ENCODE measurements at places on chromosomes 5 and 9. TPM values are rescaled to one million over a fixed set of nuclear protein-coding genes. Genes with fewer than 3 reads are reported as not detected.

GRCh38 chr5:157347301-157348048, 81.6 kb downstream of the CYFIP2 start:
- DNase-seq, result no peak

DNA sequence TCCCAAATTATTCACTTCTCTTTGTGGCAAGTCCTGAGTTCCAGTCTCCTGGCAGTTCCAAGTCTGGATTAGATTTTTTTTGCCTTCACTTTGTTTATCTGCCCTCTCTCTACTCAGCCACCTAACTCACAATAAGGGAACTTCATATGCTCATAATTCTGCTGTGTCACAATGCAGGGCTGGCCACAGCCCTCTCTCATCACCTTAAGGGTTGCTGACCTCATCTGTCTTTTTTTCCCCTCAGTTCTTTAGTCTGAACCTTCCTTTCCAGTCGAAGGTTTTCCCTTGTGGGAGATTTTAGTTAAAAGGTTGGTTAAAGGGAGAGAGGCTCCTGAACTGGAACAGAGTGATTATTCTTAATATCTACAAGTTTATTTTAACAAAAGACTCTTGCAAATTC, 4.1 kb downstream of the BAG1 start:
- no peak for DNase-seq

The REEP2 gene
- 12.3 TPM for total RNA-seq

DNA sequence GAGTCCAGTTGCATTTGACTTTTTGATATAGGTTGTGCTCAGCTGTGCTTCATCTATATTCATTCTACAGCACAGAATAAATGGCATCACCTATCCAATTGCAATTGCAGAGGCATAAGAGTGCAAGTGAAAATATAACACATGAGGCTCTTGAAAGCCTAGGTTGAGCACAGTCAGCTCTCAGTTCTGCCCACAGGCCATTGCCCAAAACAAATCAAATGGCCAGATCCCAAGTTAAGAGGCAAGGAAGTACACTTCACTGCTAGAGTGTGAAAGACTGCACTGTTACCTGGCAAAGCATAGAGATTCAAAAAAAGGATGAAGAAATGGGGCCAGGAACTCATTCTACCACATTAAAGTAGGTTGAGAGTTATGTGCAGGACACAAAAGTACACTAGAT, 305.5 kb upstream of the SEMA6A start:
- no peak for DNase-seq

The FCN2 gene
- not detected for total RNA-seq

The PDE8B gene
- total RNA-seq, result 1.6 TPM

The INSL4 gene
- total RNA-seq, result not detected

DNA sequence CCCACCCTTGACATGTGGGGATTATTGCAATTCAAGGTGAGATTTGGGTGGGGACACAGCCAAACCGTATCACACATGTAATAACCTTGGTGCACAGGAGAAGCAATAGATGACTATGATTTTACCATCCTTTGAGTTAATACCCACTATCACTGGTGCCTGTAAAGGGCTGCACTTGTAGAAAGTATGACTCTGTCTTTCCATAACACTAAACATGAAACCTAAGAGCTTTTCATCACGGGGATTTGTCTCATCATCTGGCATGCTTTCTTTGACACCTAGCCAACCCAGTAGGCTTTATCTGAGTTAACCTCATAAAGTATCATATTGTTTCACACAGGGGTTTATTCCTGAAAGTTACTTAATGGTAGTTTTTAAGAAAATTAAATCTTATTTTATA, 188.9 kb upstream of the TNC start:
- DNase-seq, result no peak

- DNase-seq, result no peak
These were observed 32.6 kb upstream of the IRX4 start for GRCh38 chr5:1915316-1915715.

DNA sequence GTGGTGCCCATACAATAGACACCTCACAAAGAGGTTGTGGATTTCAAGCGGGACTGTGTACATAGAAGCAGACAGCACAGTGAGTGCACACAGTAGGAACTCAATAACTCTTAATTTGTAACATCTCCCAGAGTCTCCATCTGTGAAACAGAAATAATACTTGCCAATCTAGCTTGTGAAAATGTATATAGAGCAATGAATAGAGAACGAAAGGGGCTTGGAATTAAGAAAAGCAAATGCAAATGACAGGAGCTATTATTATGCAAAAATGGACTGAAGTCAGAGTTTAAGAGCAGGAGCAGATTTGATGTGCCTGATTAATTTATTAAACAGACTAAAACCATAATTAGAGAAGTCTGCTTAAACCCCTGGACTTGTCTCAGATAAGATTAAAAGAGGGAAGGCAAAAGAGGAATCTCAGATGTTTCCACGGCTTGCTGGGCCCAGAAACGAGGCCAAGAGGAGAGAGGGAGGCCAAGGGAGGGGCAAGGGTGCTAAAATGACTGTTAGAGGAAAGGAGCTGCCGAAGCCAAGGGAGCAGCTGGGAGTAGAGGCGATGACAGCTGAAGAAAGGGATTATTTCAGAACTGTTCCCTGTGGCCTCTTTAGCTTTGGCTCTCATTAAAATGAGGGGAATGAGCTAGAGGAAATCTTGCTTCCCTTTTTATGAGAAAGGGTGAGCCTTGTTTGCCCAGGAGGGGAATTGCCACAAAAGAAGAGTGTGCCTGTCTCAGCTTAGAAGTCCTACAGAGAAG, 72.1 kb downstream of the FEM1C start:
- no peak for DNase-seq

DNA sequence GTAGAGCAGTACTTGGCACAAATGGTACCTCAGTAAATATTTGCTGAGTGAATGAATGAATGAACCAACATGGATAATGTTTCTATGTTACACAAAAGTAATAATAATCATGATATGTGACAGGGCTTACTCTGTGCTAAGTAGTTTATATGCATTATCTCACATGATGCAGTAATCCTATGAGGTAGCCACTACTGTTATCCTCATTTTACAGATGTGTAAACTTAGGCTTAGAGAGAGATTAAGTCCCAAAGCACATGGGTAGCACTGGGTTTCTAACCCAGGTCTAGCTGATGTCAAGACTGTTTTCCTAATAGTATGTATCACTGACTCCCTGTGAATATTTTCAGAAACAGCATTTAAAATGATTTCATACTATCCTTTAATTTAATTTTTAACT, 44.1 kb upstream of the VDAC1 start:
- DNase-seq, result no peak

The CDH9 gene
- total RNA-seq, result not detected

The RMRP gene
- 3,813 TPM for total RNA-seq

GRCh38 chr5:172144291-172144815, 43.7 kb downstream of the STK10 start:
- no peak for DNase-seq

DNA sequence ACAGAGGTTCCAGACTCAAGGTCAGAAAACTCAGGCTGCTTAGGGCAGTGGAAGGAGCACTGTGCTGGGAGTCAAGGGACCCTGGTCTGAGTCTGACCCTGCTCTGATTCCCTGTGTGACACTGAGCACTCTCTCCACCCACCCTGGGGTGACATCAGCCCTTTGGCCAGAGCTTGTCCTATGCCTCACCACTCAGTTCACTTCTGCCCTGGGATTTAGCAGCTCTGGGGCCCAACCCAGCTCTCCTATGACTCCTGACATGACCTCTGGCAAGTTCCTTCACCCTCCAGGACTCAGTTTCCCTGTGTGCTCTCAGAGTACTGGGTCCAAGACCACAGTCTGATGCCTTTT, 63.9 kb downstream of the FAM114A2 start:
- DNase-seq, result no peak

DNA sequence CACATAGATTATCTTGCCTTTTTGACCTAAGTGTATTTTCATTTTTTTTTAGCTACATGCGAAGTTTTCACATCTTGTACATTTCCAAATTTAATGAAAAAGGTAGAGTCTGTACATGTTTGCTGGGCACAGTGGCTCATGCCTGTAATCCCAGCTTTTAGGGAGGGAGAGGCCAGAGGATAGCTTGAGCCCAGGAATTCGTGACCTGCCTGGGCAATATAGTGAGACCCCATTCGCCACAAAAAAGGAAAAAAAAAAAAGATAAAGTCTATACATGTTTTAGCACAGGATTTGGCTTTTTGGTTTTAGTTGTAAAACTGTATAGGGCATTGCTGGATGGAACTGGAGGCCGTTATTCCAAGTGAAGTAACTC, 28.8 kb downstream of the RAI14 start:
- no peak for DNase-seq

The IFNA14 gene
- total RNA-seq, result not detected

DNA sequence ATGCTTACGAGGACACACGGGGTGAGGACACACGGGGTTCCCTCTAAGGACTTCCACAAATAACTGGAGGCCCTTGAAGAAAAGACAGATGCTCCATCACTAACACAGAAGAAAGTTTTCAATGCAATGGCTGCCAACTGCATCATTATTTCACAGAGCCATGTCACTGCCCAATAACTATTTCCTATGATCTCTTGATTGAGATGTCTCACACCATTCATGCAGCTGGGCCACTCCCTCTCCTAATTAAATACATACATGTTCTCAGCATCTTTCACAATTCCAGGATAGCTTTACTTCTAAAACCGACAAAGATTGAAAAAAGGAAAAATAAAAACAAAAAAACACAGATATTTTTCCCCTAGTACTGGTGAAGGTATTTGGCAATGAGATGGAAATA, 650.8 kb downstream of the SEMA5A start:
- DNase-seq, result no peak

The IFNA8 gene
- total RNA-seq, result not detected

DNA sequence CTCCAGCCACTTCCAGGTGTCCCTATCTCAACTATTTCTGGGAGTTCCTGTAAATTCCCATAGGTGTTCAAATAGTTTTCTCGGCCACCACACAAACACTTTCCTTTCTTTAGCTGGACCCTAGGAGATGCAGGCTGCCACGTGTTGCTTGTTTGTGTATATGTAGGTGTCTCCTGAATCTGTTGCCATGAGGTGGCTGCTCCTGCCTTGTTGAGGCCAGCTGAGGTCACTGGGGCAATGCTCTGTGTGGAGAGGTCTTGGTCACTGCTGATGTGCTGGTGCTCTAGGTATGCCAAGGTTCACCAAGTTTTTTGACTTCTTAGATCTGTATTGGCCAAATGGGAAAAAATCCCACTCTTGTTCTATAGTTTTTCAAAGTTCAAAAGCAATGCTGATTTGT, 132.5 kb upstream of the CHD1 start:
- no peak for DNase-seq

The SPINK4 gene
- not detected for total RNA-seq

The C9 gene
- not detected for total RNA-seq
